Germinal center (tissue), 1 donor: ENCODE measurements at places on chromosomes 11 and 22.

DNA sequence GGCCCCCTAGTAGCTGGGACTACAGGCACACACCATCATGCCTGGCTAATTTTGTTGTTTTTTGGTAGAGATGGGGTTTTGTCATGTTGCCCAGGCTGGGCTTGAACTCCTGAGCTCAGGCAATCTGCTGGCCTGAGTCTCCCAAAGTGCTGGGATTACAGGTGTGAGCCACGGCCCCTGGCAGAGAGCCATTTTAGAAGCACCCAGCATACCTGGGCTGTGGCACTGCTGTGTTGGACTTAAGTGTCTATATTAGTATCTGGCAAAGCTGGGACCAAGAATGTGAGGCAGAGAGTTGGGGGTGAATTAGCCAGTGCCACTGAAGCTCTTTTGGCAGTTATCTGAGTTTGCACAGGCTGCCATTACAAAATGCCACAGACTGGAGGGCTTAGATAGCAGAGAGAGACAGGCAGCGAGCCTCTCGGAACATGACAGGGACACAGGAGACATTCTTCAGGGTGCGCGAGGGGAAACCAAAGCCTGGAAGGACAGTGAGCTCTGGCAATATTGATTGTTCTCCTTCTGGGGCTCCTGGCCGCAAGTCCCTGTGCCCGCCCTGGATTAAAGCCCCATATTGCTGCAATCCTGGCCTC, 87.7 kb upstream of the ALX4 start:
- no peak for DNase-seq

DNA sequence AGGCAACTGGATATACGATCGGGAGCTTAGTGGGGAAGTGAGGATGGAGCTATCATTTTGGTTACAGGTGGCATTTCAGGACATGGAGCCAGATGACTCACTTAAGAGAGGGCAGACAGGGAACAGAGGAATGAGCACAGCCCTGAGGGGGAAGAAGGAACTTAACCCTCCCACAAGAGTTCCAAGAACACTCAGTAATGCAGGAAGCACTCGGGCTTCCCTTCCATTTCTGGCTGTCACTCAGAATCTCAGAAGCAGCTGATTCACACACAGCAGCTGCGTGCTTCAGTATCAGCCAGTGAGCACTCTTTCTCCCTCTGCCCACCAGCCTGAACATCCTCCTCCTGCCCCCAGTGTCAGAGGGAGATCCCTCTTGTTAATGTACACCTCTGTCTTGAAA, 34.8 kb downstream of the EFCAB6 start:
- no peak for DNase-seq

- DNase-seq = no peak
These were observed 7.2 kb upstream of the BID start for GRCh38 chr22:17781319-17782031.

GRCh38 chr22:45136594-45136993, 27.1 kb upstream of the NUP50 start:
- no peak for DNase-seq

GRCh38 chr11:78567209-78567608, 7.5 kb downstream of the NARS2 start:
- no peak for DNase-seq

GRCh38 chr11:95611827-95612226, 177.8 kb downstream of the FAM76B start:
- DNase-seq = no peak

- DNase-seq = no peak
These were observed 36.6 kb downstream of the SC5D start for GRCh38 chr11:121328967-121329679.
